Left forelimb (tissue), 1 donor: ENCODE measurements at places on chromosomes 5 and 9.
A peak's percentile ranks its signal among the peaks of the same experiment; 100 is the strongest.

- no peak for DNase-seq
These were observed 95.6 kb upstream of the DMRT1 start for GRCh38 chr9:745761-746380.

- DNase-seq: no peak
These were observed 87.1 kb upstream of the CKMT2 start for GRCh38 chr5:81146031-81146430.

DNA sequence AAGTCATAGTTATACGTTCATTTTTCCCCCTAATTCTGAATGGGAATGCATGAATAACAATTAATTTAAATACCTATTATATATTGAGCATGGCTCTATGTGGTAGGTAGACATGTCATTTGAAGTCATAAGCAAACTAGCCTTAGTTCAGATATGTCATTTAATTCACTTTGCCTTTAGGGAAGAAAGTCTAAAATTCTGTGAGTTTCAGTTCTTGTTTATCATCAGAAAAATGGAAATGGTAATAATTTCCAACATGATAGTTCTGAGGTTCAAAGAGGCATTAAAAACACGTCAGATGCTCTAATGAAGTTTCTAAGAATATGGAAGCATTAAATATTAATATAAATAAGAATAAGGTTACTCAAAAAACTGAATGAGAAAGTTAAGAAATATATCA lies 13.1 kb upstream of the ANXA1 start:
- DNase-seq: no peak

GRCh38 chr9:21941337-21941995 lies 52.7 kb downstream of the CDKN2A start:
- no peak for DNase-seq

DNA sequence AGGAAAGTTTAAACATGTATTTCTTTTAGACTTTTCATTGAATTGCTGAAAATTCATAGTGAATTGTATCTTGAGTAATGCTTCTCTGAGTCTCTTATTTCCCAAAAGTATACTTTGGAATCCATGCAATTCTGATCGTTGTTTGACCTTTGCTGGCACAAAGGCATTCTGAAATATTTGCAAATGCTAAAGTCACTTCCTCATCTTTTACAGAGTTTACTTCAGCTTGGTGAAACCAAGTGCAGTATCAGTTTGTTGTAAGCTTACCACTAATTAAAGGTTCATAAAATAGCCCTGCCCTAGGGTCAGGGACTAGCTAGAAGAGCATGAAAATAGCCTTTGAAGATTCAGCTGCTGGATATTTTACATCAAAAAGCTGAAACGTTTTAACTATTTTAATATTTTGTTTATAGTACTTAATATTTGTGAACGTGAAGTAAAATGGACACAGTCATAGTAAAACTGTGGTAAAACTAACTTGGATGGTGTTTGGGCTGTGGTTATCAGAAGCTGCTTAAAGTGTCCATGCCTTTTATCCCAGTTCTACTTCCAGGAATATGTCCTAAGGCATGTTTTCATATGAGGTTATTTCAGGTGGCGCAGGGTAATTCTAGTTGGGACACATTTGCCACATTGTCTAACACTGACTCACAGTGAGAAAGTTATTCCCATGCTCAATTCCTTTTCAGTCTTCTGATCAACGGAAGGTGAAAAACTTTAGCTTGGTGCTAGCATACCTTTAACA lies 45.3 kb downstream of the SLC22A5 start:
- DNase-seq: no peak

DNA sequence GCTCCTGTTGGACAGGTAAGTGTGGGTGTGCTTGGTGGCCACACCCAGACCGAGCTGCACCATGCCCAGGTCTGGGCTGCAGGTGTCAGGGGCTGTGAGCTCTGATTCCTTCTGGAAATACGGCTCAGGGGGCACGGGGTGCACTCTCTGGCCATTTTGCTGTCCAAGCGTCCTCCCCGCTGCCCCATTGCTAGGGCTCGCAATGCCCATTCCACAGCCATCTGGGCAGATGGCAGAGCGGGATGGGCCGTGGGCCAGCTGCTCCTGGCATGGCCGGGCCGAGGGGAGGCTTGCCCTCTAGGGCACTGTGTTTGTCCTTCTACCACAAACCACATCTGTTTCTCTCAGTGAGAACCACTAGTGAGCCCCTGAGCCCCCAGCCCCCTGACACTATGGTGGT lies 67.9 kb upstream of the RXRA start:
- no peak for DNase-seq

DNA sequence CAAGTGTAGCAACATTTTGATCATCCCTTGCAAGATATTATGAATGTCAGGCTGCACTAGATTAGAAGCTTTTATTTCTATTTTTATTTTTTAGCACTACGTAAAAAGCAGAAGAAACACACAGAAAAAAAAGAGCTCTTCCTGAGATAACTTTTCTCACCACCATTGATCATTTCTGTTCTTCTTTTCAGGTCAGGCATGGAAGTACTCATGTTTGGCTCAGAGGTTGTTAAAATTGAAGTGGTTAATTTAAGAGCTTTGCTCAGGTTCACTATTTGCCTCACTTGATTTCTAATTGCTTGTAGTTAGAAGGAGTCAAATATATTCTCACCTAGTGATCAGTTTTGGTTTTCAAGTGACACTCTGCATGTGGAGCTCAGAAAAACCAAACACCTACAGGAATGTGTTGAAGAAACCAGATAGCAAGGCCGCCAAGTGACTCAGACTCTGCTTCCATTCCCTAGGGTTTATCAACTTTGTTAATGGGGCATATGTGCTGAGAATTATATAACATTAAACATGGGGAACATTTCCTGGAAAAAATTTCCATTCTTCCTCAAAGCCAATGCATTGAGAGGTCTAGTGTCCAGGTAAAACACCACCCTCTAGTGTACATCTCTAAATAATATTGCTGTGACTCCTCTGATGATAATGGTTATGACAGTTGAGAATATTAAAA lies 679.8 kb downstream of the CETN3 start:
- DNase-seq: no peak

GRCh38 chr9:116693233-116693731 lies 6.2 kb downstream of the TRIM32 start:
- DNase-seq: no peak

DNA sequence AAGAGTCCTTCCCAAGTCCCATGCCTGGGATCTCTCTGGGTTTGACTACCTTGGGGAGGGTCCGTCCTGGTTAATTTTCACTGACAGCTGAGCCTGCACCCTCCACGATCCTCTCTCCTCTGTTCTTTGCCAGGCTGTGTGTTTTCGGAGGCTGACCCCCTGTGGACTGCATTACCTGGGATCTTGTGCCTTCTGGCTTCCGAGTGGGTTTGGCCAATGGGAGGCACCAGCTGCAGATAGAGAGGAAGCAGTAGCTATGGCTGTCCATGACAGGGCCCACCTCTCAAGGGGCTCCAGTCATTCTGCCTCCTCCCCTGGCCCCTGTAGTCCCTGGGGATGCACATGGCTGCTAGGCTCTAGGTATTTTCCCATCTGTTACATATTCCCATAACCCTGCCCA lies 285.0 kb downstream of the DMRT2 start:
- DNase-seq: no peak

DNA sequence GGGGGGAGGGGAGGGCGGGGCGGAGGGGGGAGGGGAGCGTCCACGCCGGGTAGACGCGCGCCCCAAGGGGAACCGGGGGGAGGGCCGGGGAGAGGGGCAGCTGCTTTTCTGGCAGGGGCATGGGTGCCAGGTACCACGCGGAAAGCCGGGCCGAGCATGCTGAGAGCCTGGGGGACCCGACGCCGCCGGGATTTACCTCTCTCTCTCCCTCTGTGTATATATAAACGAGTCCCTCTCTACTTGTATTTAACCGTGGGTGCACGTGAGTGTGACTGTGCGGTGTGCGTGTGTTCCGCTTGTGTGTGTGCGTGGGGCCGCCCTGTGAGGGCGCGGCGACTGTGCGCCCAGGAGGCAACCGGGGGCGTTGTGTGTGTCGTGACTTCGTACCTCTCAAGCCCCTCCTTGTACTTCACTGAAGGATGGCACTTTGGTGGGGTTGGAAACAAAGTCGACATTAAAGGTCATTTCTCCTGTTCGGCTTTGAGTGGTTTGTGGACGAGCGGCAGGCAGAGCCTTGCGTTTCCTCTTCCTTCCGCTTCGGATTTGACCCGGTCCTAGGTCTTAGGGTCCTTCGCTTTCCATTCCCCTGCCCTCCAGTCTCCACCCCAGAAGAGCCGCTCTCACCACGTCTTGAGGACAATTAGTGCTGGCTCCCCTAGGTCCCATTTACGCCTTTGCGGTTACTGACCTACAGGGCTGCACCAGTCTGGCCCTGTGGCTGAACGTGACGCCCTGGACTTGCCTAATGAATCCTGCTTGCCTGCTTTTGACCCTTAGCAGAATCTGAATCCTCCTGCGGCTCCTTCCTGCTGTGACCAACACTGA lies 36.2 kb upstream of the TTC1 start:
- DNase-seq: no peak

- DNase-seq: peak; percentile 66
These were observed 99.9 kb upstream of the TLE4 start for GRCh38 chr9:79471580-79472543.

- peak; percentile 90 for DNase-seq
These were observed 31.3 kb downstream of the ADAMTS2 start for GRCh38 chr5:179313849-179314521.

- DNase-seq: no peak
These were observed 40.0 kb downstream of the MAPK9 start for GRCh38 chr5:180251887-180252286.

- DNase-seq: no peak
These were observed 31.8 kb downstream of the F2R start for GRCh38 chr5:76747706-76748105.

DNA sequence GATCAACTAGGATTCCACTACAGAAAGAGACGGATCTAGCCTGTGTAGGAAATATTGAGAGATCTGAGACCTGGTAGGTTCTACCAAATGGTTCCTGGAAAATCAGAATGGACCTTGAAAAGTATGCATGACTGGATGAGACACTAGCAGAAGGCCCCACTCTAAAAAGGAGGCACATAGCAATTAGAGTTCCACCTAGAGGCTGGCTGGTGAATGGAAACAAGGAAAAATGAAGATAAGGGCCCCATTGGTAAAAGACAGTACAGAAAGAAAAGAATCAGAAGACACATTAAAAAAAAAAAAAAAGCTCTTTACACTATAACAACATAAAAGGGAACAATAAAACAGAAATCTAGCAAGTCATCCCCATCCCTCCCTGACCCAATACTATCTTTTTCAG lies 518.5 kb downstream of the NR2F1-AS1 start:
- DNase-seq: no peak

GRCh38 chr5:83031381-83031780 lies 45.8 kb downstream of the TMEM167A start:
- DNase-seq: no peak

GRCh38 chr5:92703976-92704375 lies 877.0 kb downstream of the NR2F1-AS1 start:
- no peak for DNase-seq

DNA sequence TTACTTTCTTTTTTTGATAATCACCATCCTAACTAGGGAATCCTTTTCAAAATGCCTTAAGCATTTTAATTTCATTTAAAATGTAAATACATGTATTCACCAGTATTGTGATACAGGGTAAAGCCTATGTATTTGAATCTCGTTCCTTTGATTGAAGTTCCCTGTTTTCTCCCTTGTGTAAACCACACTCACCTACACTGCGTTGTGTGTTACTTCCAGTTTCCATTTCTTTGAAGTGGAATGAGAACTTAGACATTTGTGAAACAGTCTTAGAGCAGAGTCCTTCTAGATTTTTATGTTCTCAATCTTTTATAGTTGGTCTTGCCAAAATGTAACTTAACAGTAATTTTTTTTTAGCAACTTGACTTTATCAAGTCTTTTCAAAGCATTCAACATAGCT lies 101.4 kb downstream of the ZNF462 start:
- no peak for DNase-seq

- no peak for DNase-seq
These were observed 27.0 kb downstream of the TRIM14 start for GRCh38 chr9:98091735-98092612.

DNA sequence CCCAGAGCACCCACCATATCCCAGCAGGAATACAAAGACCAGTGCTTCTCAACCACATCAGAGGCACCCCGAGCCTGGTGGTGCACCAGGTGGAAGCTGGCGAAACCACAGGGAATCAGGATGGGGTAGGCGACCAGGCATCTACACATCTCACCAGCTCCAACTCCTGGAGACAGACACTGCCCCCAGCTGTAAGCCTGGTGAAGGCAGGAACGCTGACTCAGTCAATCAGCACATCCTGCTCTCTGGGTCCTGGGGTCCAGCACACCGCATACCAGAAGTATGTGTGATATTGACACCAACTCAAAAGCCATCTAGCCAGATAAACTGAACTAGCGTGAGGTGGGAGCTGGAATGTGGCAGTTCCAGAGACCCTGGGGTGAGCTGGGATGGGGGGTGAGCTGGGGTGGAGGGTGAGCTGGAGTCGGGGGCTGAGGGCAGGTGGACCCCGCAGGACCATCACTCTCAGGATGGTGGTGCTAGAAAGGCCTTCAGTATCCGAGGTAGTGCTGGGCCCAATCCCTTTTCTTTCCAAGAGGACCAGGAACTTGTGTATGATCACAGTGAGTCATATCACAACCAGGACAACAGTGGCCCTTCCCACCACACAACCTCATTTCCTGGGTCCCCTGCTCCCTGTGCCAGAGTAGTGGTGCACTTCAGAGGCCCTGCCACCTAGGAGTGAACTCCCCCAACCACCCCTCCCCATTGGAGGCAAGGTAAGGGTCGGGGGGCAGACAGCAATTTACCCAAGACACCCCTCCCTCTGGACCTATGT lies 2.5 kb downstream of the DBN1 start:
- no peak for DNase-seq

DNA sequence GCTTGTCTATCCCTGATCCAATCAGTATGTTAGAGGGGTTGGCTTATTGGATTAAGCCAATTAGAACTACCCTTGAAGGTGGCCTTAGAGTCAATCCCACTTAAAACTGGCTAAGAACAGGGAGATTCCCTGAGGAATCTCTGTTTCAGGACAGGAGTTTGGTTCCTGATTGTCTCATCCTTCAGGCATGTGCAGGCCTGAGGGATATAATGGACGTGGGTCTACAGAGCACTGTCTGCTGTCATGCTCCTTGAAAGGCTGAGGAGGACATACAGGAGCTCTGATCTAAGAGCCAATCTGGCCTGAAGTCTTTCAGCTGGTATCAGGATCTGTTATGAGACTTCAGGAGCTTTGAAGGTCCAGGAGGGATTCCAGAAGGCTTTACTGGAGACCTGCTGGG lies 36.2 kb upstream of the PRXL2C start:
- DNase-seq: no peak

DNA sequence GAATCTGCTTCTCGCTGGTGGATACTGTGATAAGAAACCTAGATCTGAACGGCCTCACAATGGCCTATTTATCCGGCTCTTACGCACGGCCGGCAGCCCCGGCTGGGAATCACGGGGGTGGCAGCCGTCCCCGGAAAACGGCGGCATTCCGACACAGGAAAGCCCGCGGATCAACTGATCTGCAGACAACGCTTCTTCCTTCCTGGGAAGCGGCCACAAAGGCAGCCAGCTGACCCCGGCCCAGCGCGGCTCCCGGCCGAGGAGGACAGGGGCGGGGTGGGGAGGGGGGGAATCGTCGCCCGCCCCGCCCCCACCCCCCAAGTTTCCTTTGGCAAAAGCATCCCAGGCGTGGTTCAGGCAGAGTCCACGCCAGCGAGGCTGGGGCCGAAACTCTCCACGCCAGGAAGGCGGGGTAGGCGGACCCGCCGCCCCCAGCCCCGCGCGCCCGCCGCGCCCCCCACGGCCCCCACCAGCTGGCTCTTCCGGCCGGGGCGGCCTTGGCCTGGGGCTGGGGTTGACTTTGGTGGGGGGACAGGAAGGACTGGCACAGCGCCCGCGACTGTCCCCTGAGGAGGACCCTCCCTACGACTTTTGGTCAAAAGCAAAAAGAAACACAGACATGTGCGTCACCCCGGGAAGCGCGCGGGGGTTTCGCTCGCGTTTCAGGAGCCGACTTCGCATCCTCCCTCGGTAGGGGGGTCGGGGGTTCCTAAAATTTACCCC lies 247.7 kb upstream of the ANKRD55 start:
- peak; percentile 90 for DNase-seq
